MCF 10A (cell line): ENCODE measurements at places on chromosomes 5 and 9. TPM values are rescaled to one million over a fixed set of nuclear protein-coding genes. Genes with fewer than 3 reads are reported as not detected.

PDCD1LG2 gene
- 1.8 and 3.2 TPM in 2 replicates for total RNA-seq

HTR1A gene
- not detected in 2 replicates for total RNA-seq

DMGDH gene
- total RNA-seq: 9.2 and 14.7 TPM in 2 replicates

SV2C gene
- not detected in 2 replicates for total RNA-seq

FRMD3 gene
- 0.17 and 0.28 TPM in 2 replicates for total RNA-seq

ZNF169 gene
- total RNA-seq: 3.9 and 4.6 TPM in 2 replicates
